ENCODE measurements at places on chromosomes 13 and 19.

- DNase-seq, result no peak
Observed at GRCh38 chr13:36475468-36475867, 43.2 kb downstream of the CCNA1 start.

DNA sequence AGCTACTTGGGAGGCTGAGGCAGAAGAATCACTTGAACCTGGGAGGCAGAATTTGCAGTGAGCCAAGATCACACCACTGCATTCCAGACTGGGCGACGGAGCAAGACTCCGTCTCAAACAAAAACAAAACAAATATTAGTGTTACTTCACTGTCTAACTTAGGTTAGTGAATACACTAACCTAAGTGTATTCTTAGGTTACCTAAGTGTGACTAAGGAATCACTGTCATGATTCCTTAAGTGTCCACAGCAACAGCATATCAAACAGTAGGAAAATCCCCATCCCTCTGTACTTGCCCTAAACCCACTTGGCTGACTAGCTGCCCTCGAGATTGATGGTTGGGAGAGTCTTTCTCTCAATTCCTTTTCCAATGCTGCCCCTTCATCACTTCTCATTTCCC lies 11.8 kb upstream of the LRCH1 start:
- no peak for DNase-seq

- peak; percentile 12 for DNase-seq
Observed at GRCh38 chr13:28585561-28585960, 73.4 kb upstream of the POMP start.

GRCh38 chr13:29771247-29771646 lies 79.2 kb downstream of the UBL3 start:
- DNase-seq, result peak; percentile 42

GRCh38 chr19:19405971-19406877 lies 749 bp downstream of the GATAD2A start:
- DNase-seq, result peak; percentile 41

All from activated CD4-positive, alpha-beta T cell treated with anti-CD3 and anti-CD28 coated beads, Interleukin-2, amount 50 U/mL, for 16 hours (primary cell).